T-helper 17 cell (primary cell): ENCODE measurements at places on chromosomes 11 and 22. TPM values are rescaled to one million over a fixed set of nuclear protein-coding genes. Genes with fewer than 3 reads are reported as not detected.

DNA sequence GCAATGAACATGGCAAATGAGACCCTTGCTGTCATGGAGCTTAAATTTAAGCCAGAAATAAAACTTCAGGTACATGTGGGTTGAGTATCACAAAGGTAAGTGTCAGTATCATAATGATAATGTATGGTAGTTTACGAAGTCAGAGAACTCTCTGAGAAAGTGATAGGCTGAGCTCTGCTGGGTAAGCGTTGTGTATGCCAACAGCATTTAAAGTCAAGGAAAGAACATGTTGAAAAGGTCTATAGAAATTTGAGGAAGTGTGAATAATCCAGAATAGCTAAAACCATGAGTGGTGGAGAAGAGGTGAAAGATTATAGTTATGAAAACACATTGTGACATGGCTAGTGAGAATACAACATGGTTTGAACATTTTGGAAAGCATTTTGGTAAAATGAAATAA lies 17.4 kb upstream of the CTSC start:
- no peak for DNase-seq

- no peak for DNase-seq
Observed at GRCh38 chr22:41963453-41964111, 5.7 kb upstream of the SEPTIN3 start.

DNA sequence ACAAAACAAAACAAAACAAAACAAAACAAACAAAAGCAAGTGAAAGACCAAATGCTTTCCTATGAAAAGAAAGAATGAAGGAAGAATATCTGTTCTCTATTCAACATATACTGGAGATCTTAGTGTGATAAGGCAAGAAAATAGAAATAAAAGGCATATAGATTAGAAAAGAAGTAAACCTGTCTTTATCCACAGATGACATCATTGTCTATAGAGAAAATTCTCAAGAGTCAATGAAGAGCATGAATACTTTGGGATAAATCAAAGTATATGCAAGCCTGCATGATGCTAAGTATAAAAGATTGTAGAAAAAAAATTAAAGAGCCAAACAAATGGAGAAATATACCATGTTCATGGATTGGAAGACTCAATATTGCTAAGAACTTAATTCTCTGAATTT lies 17.6 kb downstream of the C2CD3 start:
- DNase-seq: no peak

Gene PNPLA3
- not detected for total RNA-seq

DNA sequence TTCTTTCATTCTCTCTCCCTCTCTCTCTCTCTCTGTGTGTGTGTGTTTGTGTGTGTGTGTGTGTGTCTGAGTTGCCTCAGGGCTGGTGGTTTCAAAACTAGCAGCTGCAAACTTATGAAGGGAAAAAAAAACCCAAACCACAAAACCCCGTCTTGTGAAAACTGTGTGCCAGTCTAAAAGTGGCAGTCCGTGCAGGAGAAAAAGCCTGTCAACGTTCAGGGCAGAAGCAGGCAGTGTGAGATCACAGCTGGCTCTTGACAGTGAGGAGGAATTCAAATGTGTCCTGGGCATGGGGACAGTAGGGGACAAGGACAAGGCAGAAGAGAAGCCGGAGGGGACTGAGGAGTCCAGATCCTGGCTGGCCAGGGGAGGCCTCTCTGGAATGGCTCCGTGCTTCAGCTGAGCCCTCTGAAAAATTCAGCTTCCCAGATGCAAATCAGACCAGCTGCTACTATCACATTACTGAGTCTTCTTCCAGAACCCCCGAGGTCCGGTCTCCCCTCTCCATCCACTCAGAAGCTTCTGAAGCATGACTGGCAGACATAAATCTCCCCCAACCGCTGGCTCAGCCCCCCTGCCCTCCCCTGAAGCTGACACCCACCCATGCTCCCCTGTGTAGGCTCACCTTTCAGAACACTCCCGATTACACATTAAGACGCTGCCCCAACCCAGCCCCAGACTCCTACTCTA lies 31.9 kb downstream of the FLI1 start:
- DNase-seq: peak; percentile 56

Gene HIPK3
- 64.1 TPM for total RNA-seq

DNA sequence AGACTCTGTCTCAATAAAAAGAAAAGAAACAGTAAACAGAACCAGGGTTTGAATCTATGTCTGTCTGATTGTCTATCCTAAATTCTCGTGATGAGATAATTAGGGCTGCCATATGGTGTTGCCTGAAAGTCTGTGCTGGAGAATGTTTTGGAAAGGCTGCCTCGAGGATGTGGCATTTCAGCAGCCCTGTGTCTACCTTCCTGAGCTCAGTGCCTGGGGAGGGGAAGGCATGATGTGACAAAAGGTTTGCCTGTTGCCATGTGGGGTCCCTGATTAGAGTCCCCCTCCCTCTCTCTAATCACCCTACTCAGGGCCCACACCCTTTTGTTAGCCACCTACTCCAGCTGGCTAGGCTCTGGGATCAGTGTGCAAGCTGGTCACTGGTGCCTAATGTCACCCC lies 15.2 kb downstream of the CD82 start:
- no peak for DNase-seq

DNA sequence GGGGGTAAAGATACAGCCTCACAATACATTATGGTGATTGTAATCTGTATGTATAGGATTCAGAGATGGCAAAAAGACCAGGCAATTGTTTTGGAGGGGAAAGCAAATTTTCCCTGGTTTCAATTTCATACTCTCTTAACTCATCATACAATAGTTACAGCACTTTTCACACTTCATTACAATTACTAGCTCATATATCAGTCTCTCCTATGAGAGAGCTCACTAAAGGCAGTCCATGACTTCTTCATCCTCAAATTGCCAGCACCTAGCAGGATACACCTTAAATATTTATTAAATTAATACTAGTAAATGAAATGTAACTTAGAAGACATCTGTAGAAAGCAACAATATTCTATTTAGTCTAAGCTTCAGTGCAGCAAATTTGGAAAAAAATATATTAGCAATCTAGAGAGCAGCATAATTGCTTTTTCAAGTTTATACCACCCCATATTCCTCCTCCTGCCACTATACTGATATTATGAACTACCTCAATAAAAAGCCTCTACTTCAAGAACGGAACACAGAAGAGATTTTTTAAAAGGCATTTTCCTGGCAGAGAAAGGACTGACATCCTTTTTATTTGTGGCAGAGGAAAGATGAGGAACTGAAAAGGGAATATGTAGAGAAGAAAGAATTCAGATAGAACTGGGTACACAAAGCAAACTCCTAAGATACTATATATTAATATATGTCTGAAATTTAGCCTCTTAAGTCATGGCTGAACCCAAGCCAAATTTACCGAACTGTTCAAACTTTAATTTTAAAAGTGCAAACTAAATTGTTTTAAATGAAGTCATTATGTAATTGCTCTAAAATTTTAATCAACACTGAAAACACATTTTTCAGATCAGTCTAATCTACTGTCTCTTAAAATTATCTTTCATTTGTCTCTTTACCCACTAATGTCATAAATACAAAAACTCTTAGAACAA lies 27.7 kb downstream of the PICALM start:
- DNase-seq: no peak

DNA sequence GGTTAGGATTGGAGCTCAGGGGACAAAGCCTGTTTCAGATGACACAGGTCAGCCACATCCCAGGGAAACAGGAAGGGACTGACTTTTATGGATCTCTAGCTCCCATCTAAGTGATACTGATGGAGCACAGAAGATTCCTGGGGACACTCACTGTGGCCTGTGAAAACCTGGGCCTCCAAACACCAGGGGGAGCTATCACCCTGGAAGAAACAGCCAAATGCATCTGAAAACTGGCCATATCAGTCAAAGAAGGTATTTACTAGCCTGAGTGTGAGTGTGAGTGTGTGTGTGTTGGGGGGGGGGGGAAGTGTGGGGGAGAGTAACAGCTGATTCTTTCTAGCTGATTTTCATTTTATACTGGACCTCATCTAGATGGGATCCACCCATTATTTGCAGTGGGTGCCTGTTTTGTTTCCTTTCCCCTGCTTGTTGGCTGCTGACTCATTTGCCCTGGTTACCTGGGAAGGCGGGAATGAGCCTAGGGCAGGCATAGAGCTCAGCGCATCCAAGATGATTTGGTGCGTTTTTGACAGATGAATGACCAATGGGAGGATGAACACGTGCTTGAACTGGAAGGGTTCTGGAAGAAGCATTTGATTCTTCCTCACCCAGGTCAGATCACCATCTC lies 284.0 kb downstream of the KIRREL3 start:
- DNase-seq: no peak

- no peak for DNase-seq
Observed at GRCh38 chr11:6438979-6439571, 1.7 kb downstream of the HPX start.

DNA sequence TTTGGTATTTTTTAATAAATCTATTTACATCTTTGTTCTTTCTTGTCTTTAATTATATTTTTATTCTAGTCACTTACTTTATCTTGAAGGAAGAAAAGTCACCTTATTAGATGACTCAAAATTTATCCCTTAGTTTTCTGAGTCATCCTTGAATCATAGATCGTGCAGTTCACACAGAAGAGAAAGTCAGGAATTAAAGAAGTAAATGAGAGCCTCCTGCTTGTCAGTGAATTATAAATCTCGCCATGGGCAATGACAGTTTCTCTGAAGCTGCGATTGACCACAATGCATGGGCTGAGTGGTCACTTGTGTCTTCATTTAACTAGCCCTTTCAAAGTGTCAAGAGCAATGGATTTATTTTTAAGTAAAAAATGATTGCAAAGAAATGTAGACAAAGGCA lies 91.2 kb downstream of the LUZP2 start:
- no peak for DNase-seq
